Choroid plexus epithelial cell (primary cell): ENCODE measurements at places on chromosomes 12 and 14.

- no peak for DNase-seq
These were observed 80.2 kb downstream of the KIF26A start for GRCh38 chr14:104218361-104219180.

DNA sequence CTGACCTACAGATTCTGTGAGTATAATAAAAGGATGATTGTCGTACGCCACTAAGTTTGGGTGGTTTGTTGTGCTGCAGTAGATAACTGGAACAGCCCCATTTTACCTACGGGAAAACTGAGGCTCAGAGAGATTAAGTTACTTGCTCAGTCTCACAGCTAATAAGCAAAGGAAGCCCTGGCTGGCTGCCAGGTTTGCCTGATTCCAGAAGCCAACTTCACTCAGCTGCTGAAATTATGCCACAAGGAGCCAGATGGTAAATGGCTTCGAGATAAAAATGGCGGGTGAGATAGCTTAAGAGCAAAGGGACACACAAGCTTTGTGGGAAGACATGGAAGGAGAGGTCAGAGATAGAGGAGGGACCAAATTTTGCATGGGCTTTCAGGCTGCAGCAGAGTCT lies 191.5 kb upstream of the NOS1 start:
- peak; percentile 1 for DNase-seq

GRCh38 chr12:38350342-38351174 lies 34.0 kb downstream of the ALG10B start:
- no peak for DNase-seq

GRCh38 chr14:55610713-55611370 lies 30.8 kb downstream of the KTN1 start:
- no peak for DNase-seq

GRCh38 chr14:103551338-103551762 lies 11.1 kb downstream of the BAG5 start:
- DNase-seq: peak; percentile 45

DNA sequence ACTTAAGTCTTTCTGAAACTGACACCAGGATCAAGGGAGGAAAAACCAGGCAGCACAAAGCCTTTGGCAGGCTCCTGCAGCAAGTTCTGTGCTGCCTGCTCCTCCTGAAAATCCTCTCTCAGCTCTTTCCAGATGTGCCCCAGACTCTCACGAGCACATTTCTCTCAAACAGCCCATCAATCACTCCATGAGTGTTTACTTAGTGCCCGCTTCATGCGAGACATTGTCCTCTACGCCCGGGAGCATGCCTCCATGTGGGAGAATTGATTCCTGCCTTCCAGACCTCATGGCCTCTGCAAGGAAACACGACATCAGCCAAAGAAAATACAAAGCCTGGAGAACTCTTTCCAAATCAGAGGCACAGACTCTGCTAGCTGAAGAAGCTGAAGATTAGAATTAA lies 46.5 kb upstream of the TSPAN11 start:
- DNase-seq: no peak

- peak; percentile 79 for DNase-seq
These were observed 14.0 kb downstream of the ABCB9 start for GRCh38 chr12:122951979-122952892.

DNA sequence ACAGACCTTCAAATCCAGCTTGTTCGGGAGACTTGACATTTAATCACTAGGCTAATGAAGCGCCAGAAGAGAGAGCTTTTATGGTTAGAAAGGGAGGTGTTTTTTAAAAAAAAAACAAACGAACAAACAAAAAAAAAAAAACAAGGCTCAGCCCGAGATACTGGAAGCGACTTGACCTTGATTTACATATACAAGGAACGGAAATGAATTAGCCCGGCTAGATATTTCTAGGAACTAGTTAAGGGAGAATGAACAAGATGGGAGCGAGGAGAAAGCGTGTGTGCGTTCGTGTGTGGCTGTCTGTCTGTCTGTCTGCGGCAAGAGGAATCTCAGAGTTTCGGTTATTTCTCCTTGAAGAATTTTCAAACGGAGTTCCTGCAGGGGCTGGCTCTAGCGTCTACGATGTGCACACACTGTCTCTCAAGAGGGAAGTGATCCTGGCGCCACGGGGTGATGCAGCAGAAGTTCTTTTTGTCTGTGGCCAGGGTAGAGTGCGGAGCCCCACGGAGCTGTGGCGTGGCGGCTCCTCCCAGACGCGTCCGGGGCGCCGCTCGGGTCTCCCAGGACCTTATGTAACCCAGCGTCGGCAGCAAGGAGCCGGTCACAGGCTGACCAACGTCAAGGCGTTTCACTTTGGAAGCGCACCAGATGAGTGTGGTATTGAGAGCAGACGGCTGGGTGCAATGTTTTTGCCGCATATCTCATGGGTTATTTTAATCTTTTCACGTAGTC lies 18.8 kb downstream of the SOCS2 start:
- peak; percentile 88 for DNase-seq

- peak; percentile 67 for DNase-seq
These were observed 83.6 kb downstream of the ALX1 start for GRCh38 chr12:85363382-85364190.

DNA sequence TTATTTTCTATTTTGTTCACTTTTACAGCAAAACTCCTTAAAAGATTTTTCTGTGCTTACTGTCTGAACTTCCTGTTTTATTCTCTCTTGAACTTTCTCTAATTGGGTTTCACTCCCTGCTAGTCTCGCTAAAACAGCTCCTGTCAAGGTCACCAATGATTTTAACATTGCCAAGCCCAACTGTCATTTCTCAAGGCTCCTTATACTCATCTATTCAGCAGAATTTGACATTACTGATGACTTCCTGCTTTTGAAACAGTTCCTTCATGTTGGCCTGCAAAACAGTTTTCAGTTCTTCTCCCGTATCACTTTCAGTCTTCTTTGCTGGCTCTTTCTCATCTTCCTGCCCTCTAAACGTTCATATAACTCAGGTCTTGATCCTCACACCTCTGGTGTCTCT lies 268.5 kb upstream of the USP15 start:
- DNase-seq: no peak

DNA sequence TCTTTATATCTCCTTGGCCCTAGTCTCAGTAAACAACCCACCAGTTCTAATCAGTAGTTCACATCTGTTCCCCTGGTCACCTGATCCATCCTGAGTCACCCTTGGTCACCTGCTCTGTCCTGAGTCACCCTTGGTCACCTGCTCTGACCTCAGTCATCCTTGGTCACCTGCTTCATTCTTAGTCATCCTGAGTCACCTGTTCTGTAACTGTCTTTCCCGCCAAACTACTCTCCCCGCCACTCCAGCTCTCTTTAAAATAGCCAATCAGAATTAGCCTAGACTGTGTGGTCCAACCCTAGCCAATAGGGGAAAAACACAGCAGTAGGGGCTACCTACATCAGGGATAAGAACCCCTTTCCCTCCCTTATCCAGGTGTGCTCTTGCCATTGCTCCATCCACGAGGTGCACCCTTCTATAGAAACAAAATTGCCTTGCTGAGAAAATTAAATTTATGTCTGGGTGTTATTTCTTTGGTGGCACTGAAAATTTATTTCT lies 245.4 kb upstream of the DIO3 start:
- no peak for DNase-seq

GRCh38 chr12:114668151-114668885 lies 15.7 kb downstream of the TBX3 start:
- DNase-seq: peak; percentile 77

DNA sequence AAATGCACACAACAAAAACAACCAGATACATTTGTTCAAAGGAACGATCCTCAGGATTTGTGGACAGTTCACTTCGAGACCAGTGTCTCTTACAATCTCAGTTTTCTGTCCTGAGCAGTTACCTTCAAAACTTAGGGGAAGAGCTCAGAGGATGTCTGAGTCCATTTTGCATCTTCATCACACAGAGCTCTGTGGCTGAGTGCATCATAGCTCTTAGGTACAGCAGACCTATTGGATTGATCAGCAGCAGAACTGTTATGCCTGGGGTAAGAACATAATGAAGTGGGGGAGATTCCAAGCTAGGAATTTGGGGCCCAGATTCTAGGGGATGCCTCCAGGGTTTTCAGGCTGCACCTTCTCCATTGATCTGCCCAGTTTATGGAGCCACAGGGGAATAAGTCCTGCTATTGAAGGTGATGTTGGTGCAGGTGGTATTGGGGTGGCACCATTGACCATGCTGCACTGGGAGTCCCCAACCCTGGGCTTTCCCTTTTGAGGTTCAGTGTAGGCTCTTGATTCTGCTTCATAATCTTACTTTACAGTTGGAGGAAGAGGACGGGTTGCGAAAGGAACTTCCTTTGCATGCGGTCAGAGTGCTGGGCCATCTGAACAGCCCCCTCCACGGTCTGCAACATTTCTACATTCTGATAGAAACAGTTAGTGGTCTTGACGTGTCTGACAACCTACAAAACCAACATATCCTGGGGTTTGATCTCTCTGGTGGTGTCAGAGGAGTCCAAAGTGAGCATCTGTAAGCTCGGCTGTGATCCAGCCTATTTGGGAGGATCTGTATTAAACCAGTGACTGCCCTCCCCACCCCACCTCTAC lies 112.8 kb downstream of the CHST11 start:
- DNase-seq: peak; percentile 54

- peak; percentile 13 for DNase-seq
These were observed 1190.3 kb downstream of the GALC start for GRCh38 chr14:86802726-86803125.
